Colonic mucosa (tissue), 4 donors: ENCODE measurements at places on chromosomes 4 and X.
A peak's percentile ranks its signal among the peaks of the same experiment; 100 is the strongest.

GRCh38 chr4:78360466-78360865, 191.1 kb upstream of the ANXA3 start:
- no peak for DNase-seq

GRCh38 chr4:142977182-142977581, 131.1 kb upstream of the INPP4B start:
- no peak for DNase-seq

GRCh38 chr4:82638479-82638878, 76.7 kb upstream of the TMEM150C start:
- DNase-seq = no peak

DNA sequence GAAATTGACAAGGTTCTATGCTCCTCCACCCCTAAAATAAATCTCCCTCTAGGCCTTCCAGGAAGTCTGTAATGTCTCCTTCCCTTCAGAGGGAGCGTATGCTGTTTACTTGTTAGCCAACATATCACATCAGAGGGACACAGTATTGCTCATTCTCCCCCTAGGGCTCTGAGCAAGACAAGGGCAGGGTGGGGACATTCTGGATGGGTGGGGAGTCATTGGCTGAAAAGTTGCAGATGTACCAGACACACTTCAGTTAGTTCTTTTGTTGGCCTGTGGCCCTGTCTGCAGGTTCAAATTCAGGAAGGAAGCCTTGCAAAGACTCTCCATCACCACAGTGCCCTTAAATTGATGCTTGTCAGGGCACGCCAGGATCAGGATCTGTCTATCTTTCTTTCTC, 106.3 kb upstream of the TEX13D start:
- no peak for DNase-seq

DNA sequence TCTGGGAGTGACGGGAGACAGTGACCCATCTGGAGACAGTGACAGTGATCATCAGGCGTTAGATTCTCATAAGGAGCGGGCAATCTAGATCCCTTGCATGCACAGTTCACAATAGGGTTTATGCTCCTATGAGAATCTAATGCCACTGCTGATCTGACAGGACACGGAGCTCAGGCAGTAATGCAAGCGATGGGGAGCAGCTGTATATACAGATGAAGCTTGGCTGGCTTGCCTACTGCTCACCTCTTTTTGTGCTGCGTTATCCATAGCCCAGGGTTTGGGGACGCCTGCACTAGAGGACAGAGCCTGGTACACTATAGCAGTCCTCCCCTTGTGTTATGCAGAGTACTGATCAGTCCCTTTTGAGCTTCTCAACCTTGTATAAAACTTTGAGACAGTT, 23.5 kb downstream of the NFKB1 start:
- no peak for DNase-seq

GRCh38 chr4:162682651-162683050, 484.0 kb downstream of the NAF1 start:
- DNase-seq = no peak

- peak; percentile 69 for DNase-seq
Observed at GRCh38 chr4:56958111-56958517, 19.3 kb downstream of the NOA1 start.

GRCh38 chrX:96556886-96557285, 127.8 kb upstream of the DIAPH2 start:
- no peak for DNase-seq

- DNase-seq = no peak
Observed at GRCh38 chr4:7763788-7764187, 175.9 kb downstream of the AFAP1 start.
